ENCODE measurements at places on chromosomes 12 and 14. TPM values are rescaled to one million over a fixed set of nuclear protein-coding genes. Genes with fewer than 3 reads are reported as not detected.

The SLC38A4 gene
- 0.63 TPM for total RNA-seq

The LDHB gene
- 315 TPM for total RNA-seq

The ANO4 gene
- 77.3 TPM for total RNA-seq

The TEX52 gene
- not detected for total RNA-seq

The OR10G2 gene
- not detected for total RNA-seq

The TAS2R9 gene
- total RNA-seq: 2.8 TPM

The DCN gene
- total RNA-seq: 20.3 TPM

The GALNT6 gene
- total RNA-seq: not detected

The SMIM41 gene
- total RNA-seq: not detected

The ABCD2 gene
- total RNA-seq: 18.8 TPM

The GAPDH gene
- total RNA-seq: 1,745 TPM

The TMEM30B gene
- under 0.01 TPM for total RNA-seq

The REP15 gene
- total RNA-seq: 4.7 TPM

The AMN gene
- total RNA-seq: not detected

The CIROP gene
- total RNA-seq: not detected

Data from parietal lobe (tissue), 2 donors.